ENCODE measurements at places on chromosomes 11 and 22.
A peak's percentile ranks its signal among the peaks of the same experiment; 100 is the strongest.

DNA sequence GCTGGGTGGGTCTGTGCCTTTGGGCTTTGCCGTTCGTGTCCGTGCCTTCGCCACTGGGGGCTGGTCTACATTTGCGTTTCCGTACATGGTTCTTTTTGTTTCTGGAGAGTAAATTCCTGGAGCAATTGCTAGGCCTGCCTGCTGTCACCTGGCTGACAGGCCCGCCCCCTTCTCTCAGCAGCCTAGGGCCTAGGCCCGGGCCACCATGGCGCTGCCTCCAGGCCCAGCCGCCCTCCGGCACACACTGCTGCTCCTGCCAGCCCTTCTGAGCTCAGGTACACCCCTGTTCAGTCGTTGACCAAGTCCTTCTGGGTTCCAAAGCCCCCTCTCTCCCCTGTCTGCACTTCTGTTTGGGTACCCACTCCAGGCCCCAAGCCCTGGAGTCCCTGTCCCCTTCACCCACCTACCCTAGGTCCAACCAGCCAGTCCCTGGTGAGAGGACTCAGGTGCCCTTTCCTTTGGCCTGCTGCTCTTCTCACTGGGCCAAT, 649 bp downstream of the TMEM25 start:
- DNase-seq = no peak

GRCh38 chr22:30955153-30955552, 13.4 kb downstream of the MORC2 start:
- DNase-seq = no peak

DNA sequence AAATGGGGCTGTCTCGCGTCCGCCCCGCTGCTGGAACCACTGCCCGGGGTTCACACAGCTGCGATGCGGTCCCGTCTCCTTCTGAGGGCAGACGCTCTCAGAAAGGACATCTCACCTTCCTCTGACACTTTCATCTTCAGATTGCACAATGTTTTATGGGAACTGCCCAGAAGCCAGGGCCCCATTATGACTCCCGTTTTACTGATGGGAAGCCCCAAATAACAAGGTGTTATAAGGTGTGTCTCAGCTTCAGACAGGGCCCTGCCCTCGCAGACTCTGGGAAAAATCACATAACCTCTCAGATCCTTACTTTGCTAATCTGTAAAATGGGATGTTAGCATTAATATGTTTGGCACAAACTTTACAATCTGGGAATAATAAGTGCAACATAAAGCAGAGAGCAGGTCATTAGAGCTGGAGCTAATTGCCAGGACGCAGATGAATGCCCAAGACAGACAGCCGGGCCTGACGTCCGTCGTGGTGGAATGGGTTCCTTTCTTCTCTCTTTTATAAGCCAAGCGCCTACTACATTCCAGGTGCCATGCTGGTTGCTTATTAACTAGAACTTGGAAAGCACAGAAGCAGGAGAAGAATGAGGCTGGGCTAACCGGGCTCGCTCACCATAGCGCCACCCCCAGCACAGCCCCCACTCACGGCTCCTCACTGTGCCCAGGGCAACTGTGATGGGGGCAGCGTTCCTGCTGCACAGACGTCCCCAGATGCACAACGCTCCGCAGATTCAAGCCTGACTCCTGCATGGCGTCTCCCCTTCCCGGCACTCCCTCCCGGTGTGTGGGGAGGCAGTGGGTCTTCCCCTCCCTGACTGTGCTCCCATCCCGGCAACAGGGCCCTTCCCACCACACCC, 43.8 kb downstream of the TRMU start:
- DNase-seq = no peak

DNA sequence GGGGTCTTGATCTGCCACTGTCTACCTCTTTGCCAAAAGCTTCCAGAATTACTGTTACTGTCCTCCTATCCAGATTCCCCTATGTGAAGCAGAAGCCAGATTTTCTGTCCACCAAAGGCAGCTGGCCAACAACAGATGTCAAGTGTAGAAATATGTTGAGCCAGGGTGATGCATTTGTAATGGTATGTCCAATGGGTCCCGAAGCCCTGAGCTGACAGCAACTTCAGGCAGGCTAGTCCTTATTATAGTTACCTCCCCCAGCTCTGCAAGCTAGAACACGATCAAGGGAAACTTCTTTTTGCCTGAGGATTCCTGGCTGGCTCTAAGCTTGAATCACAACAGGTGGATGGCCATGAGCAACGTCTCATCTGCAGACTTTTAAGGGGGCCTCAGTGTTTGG, 10.2 kb downstream of the PAMR1 start:
- DNase-seq = no peak

DNA sequence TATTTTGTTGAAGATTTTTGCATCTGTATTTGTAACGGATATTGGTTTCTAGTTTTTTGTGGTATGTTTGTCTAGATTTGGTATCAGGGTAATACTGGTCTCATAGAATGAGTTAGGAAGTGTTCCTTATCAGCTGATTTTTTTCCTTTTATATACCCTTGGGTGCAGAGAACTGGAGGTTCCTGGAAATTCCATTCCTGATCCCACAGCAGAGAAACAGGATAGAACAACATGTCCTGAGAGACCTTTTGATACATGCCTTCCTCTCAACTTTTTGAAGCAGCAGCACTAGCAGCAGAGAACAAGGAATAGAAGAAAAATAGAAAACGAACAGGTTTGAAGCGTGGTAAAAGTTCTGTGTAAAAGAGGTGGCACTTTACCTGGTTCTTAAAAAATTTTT, 36.8 kb downstream of the BIRC2 start:
- no peak for DNase-seq

GRCh38 chr11:130122141-130122575, 37.4 kb upstream of the ST14 start:
- no peak for DNase-seq

GRCh38 chr22:17606496-17606895, 22.1 kb downstream of the ATP6V1E1 start:
- no peak for DNase-seq

DNA sequence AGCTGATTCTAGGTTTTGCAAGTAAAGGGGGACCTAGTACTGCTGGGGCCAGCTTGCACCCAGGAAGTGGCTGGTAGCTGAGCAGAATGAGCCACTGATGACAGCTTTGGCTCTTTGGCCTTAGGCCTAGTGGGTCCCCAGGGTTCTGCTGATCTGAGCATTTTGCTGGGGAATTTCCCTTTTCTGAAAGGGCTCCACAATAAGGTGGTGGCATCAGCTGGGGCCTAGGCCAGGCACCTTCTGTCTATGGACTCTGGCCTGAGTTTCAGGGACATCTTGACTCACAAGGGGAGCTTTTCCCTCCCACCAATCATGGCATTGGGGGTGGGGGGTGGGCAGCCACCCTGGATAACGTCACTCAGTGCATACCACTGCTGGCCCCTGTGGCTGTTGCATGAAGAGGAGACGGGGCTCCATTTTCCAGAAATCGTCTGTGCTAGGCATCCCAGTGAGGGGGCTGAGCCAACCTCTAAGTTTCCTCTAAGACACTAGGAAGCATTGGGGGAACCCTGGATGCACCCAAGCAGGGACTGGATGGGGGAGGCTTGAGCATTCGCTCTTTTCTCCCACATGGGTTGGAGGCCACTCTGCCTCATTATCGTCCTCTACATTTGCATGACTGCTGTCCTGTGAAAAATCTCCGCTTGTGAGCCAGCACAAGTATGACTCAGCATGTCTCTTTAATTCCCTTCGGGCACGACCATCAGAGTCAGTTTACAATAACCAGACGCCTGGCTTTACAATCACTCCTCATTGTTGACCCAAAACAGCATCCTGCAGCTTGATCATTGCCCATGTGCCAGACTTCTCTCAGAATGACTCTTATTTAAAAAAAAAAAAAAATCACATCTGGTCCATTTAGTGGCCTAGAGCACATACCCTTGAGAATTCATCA, 145.0 kb upstream of the THY1 start:
- DNase-seq = no peak

DNA sequence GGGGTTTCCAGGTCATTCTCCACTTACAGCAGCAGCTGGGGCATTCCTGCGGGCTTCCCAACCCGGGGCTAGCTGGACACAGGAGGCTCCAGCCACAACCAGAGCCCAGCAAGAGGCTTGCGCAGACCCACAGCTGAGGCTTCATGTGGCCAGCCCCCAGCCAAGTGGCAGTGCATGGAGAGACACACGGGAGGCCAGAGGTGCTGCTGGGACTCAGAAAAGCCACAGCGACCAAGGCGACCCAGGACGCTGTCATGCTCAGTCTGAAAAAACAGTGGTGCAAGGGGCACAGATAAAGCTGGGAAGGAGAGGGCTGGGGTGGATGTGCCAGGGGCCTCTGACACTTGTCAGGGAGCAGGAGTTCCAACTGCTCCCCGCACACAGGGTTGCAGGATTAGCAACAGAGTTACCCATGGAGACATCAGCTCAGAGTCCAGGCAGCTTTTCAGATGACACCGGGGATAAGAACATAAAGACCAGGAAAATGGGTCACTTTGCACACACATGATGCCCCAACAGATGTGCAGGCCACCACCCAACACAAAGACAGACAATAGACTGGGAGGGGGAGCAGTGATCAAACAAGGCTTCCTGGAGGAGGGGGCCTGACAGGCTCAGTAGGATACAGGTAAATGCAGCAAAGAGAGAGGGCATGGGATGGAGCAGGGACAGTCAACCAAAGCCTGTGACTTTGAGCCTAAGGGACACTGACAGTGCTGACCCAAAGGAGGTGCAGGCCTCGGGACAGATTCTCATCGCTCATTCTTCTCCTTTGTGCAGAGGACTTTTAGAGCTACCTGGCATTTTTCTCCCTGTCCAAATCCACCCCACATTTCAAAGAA, 6.9 kb upstream of the NEAT1 start:
- DNase-seq = peak; percentile 49

- DNase-seq = no peak
Measured at GRCh38 chr22:38782402-38783094, 11.4 kb downstream of the DNAL4 start.

GRCh38 chr11:84480131-84480530, 1147.0 kb downstream of the DLG2 start:
- DNase-seq = no peak

DNA sequence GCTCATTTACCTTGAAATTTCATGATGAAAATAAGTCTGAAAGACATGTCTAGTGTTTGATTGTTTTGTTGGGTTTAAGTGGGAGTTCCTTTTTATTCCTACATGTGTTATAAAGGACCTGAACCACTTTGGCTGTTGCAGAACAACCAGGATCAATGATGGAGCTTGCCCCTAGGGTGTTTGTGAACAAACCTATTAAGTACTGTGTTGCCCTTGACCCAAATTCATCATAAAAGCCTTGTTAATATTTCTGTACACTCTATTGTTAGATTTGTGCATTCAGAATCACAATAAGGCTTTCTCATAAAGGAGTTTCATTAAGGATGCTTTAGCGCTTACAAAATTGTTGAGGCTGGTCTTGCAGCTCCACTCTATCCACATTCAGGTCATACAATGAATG, 452.6 kb downstream of the NELL1 start:
- no peak for DNase-seq

GRCh38 chr11:128779036-128779435, 85.2 kb downstream of the FLI1 start:
- no peak for DNase-seq

DNA sequence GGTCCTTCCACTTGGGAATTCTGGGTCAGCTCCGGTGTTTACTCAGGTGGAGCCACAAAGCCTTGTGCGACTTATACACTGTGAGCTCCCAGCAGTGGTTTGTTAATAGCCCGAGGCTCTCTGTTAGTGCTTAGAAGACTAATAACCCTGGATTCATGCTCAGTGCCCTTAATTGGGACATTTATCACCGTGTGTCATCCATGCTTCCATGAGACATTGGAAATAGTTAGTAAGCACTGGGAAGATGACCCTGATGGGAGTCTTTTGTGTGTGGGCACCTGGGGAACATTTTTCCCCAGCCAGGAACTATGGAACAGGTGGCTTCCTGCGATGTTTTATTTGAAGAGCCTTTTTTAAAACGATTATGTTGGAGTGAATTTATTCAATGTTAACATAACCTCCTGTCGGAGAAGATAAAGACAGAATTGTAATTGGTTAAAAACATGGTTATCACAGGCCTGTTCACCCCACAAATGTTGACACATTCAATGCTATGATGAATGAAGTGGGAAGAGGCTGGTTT, 188.9 kb downstream of the MYO18B start:
- DNase-seq = no peak

GRCh38 chr22:45642986-45643385, 28.6 kb upstream of the ATXN10 start:
- DNase-seq = no peak

- DNase-seq = no peak
Measured at GRCh38 chr11:119739021-119739703, 10.2 kb upstream of the NECTIN1 start.

GRCh38 chr11:12220305-12220704, 109.9 kb downstream of the MICAL2 start:
- no peak for DNase-seq

- no peak for DNase-seq
Measured at GRCh38 chr22:37273126-37273845, 9.0 kb upstream of the CYTH4 start.

GRCh38 chr11:12331239-12331874, 46.0 kb upstream of the PARVA start:
- peak; percentile 82 for DNase-seq
